Cardiac fibroblast (primary cell): ENCODE measurements at places on chromosomes 3 and 15.

DNA sequence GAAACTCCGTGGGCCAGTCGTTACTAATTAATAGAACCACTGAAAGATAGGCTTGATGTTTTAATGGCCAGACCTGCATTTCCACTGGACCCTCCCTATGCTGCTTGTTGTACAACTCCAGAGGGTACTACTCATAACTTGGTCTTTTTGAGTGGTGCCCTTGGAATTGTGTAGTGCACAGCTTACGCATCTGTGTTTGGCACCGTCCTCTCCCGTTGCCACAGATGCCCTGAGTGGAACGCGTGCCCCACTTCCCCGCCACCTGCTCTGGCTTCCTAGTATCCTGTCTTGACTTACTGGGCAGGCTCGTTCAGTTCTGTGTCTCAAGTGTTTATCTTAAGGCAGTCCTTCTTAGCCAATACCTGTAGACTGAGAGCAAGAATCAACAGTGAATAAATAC, 78.7 kb downstream of the USP13 start:
- DNase-seq, result no peak

DNA sequence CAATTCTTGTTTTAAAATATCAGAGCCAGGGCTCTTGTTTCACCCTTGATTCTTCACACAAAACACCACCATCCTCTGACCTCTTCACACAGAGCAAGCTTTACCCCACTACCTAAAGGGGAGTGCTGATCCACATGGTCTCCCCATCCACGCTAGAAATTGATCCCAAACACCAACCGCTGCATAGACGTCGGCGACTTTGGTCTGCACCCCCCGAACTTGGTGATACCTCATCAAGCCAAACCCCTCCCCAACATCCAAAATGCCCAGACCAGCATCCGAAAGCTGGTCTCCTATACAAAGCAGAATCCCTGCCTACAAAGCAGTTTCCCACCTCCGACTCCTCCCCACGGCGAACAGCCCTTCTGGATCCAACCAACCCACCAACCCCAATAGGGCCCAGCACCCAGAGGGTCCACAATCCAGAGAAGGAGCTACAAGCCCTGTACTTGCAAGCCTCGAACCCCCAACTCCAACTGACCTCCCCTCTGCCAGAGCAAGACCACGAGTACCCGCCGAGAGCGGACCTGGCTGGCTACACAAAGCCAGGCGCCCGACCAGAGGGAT, 25.8 kb upstream of the MTHFS start:
- DNase-seq, result no peak

DNA sequence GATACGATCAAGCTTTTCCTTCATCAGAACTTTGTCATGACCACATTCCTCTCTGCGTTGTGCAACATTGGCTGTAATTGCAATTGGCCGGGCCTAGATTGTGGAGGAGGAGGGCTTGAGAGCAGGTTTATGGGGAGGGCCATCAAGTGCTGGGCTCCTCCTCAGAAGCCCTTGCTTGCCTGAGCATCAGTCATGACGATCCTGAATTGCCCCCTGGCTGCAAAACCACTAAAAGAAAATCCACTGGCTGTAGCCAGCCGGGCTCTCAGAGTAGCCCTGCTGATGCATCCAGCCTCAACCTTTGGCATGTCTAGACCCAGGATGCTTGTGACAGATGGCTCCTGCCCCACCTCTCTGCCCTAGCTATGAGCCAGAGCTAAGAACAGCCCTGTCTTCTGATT, 13.4 kb upstream of the TRH start:
- DNase-seq, result peak; percentile 14

DNA sequence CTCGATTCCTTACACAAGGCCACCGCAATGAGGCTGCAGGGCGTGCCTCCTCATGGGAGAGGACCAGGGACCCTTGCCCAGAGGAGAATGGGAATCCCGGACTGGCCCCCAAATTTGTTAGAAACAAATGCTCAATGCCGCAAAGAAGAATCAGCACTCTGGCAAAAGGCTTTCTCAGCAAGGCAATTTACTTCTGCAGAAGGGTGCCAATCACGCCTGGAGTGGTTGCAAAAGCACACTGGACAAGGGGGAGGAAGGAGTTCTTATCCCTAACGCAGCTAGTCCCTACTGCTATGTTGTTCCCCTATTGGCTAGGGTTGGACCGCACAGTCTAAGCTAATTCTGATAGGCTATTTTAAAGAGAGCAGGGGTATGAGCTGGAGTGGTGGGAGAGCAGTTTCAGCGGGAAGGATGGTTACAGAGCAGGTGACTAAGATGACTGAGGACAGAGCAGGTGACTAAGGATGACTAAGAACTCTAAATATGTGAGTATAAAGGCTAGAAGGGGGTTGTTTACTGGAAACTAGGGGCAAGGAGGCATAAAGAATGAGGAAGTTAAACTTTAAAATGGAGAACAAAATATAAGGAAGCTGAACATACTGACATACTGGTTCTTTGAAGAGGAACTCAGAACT, 48.5 kb downstream of the KATNBL1 start:
- DNase-seq, result no peak

DNA sequence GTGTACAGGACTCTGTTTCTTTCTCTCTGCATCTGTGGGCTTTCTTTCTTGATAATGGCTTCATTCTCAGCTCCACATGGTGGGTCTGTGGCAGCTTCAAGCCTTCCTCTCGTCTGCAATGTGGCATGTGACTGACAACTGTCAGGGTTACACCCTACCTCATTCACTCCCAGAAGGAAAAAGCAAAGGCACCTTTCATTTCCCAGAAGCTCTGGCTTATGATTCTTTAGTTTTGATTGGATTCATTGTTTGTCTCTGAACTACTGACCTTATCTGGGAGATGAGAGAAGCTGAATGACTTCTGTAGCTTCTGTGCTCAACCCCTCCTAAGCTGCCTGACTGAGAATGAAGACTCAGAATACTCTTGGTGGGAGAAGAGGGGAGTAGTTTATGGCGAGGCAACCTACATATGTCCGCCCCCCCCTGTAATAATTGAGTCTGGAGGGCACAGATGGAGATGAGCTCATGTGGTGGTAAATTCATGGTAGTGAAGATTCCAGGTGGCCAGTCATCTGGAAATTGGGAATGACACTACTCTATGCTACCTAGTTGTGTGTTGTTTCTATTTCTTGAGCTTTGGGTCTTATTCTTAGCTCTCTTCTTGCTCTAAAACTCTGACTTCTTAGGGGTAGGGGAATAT, 38.4 kb downstream of the KCNAB1 start:
- no peak for DNase-seq

GRCh38 chr3:13040361-13041074, 32.7 kb downstream of the IQSEC1 start:
- DNase-seq, result no peak

DNA sequence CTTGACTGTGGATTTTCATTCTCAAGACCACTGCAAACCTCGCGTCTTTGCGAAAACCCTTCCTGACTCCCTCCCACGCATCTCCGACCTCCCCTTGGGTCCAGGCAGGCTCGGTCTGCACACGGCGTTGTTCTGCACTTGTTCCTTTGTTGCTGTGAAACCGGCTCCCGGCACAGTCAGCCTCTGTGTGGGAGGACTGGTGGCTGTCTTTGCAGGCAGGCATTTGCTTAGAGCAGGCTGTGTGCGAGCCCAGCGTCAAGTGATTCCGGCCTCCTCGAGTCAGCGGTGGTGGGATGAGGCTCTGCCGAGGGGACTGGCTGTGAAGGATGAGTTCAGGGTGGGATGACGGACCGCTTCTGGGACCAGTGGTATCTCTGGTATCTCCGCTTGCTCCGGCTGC, 102.6 kb upstream of the ROPN1 start:
- DNase-seq, result no peak

GRCh38 chr3:115626006-115626409, 2.7 kb downstream of the GAP43 start:
- no peak for DNase-seq

DNA sequence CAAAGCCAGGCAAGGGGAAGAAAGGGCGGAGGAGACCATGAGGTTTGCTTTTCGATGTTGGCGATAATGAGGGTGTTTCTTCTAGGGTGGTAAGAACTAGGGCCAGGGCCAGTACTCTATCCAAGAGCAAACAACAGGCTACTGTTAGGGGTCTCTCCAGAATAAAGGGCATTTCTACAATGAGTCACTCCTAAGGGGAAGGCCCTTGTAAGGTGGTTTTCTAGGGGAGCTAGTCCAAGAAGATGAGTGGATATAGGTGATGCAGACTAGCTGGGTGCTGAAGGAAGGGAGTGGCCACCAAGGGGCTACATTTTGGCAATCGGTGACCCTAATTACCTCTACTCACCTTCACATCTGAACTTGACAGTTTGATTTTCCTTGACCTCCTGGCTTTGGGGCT, 148.5 kb upstream of the HACD2 start:
- no peak for DNase-seq

DNA sequence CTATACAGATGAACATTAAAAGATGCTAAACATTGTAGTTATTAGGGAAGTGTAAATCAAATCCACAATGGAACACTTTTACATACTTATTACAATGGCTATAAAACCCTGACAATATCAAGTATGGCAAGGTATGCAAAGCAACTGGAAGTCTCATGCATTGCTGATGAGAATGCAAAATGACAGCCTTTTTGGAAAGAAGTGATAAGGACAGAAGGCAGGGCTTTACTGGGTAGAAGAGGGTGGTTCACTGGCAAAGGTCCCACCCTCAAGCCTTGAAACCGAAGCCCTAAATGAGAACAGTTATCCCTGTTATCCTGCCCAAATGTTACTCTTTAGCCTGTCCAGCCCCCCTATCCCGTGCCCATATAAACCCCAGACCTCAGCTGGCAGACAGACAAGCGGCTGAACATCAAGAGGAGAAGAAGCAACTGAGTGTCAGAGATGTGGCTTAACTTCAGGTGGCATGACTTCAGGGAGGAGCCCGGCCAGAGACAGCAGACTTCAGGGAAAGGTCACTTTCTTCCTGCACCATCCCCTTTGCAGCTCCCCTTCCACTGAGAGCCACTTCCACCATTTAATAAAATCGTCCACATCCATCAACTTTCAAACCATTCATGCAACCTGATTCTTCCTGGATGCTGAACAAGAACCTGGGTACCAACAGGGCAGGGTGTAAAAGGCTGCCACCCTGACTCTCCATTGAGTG, 732 bp upstream of the GCSAM start:
- no peak for DNase-seq

DNA sequence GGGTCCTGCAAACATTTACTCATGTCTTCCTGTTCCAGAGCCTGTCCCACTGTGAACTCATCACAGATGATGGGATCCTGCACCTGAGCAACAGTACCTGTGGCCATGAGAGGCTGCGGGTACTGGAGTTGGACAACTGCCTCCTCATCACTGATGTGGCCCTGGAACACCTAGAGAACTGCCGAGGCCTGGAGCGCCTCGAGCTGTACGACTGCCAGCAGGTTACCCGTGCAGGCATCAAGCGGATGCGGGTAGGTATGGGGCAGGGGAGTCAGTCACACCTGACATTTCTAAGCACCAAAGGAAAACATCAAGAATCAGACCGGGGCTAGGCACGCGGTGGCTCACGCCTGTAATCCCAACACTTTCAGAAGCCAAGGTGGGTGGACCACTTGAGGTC, 56.3 kb downstream of the UBP1 start:
- no peak for DNase-seq

- DNase-seq, result no peak
These were observed 23.4 kb downstream of the SMAD6 start for GRCh38 chr15:66725464-66725785.
